Stimulated activated CD4-positive, alpha-beta T cell treated with anti-CD3 and anti-CD28 coated beads, Interleukin-15, amount 100 ng/mL, for 1 hour (primary cell): ENCODE measurements at places on chromosomes 3 and 15.

DNA sequence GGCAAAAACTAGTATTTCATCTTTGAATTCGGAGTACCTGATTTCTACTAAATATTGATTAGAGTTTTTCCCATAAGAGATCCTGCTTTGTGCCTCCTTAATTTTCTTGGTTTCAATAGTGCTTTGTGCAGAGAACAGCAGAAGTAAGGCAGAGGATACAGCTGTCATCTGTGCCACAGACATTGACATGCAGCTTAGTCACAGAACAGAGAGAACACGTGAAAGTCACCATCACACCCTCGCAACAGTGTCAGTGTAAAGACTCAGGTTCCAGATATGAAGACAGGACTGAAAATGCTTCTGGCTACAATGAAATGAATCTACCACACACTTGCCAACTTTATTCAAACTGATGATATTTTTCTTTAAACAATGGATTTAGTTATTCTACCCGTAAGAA is 942.8 kb upstream of the CFAP20DC start:
- DNase-seq = no peak

- DNase-seq = peak; percentile 43
These were observed 21.6 kb upstream of the PSTPIP1 start for GRCh38 chr15:76973362-76973743.

DNA sequence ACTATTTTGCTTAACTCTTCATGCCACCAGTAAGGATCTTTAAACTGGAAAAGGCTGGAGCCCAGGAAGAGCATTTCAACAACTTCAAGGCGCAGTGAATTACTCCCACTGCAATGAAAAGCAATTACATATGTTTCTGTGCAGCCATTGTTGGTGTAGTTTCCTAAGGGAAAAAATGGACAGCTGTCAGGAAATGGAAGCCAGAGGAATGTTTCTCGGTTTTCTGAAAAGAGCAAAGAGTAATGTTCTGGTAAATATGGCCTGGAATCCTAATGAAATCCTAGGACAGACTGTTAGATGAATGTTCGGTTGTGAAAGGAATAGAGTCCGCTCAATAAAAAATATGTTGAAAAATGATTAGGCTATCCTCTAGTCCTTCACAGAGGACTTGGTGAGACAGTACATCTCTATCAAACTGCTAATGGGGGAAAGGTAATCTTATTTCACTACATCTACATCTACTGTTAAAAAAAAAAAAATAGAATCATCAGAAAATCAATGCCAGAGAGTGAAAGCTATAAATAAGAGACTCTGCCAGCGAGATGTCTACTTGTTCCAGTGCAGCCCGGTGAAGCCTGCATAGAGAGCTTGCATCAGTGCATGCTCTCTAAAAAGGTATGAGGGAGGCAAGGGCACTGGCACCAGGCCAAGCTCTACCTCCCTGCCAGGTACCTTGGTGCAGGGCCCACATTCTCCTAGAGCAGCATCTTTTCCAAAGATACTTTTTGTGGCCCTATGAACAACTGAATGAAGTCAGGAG is 68.2 kb upstream of the TJP1 start:
- no peak for DNase-seq

- DNase-seq = no peak
These were observed 12.4 kb upstream of the PDE8A start for GRCh38 chr15:84969257-84969656.

DNA sequence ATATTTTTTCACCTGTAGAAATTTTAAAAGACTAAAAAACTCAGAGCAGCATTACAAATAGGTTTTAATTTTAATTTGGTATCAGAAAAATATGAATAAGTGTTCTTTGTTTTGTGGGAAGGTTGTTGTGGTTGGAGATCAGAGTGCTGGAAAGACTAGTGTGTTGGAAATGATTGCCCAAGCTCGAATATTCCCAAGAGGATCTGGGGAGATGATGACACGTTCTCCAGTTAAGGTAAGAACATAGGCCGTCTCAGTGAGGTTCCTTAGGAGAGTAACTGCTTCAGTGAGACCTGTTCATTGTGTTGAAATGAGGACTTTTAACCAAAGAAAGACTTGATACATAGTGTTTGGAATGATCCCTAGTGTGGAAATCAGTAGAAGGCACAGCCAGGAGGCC is 44.8 kb downstream of the OPA1 start:
- no peak for DNase-seq

DNA sequence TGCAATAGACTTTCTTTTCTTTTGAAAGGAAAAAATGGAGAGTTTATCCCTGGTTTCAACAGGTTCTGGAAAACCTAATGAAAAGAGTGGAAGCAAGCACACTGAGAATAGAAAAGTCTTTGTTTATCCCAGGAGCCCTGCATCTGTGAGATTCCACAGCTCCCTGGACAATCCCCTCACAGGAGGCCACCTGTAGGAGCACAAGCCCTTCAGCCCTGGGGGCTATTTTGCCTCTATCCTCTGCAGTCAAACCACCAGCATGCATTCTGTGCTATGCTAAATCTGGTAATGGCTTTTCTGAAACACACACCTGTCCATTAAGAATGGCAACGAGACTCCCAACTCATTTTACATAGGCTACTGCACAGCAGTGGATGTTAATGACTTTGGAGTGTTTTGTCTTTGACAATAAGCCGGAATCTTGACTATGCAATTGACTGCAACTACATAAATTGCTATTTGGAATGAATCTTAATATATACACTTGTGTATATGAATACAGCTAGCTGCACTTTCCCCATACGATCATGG is 369.4 kb downstream of the NR2F2 start:
- DNase-seq = no peak

DNA sequence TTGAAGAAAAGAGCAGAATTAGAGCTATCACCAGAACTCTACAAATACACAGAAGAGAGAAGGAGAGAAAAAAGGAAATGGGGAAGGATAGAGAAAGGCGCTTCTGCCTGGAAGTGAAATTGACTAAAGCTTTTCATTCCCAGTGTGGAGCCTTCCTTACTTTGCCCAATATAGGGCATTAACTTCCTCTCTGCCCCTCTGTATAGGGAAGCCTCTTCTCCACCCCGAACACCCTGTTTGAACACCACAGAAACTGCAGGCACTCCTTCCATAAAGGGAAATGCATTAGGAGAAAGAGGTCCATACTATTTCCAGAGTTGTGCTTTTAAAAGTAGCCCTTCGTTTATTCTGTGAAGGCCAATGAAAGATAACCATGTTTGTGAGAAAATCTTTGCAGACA is 248.5 kb downstream of the RAP2B start:
- DNase-seq = no peak

DNA sequence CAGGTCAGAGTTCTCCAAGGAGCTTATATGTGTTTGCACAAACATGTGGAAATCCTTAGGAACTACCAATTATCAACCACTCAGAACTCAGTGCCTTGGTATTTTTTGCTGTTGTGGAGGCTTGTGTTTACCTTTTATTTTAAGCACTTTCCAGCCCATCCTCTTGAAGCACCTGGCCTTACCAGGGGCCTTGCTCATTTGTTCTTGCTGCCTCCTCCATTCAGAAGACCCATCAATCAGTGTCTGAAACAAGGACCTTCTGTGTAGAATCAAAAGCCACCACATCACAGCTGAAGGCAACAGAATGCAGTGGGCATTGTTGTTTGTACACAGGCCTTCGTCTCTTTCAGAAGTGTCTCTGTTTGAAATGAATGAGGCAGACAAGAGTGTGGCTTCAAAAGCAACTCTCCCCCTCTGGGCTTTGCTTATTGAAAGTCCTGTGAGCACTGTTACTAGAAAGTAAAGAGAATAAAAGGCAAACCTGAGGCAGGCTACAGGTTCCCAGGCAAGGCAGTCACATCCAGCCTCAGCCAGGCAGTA is 24.5 kb upstream of the LIPC start:
- no peak for DNase-seq

DNA sequence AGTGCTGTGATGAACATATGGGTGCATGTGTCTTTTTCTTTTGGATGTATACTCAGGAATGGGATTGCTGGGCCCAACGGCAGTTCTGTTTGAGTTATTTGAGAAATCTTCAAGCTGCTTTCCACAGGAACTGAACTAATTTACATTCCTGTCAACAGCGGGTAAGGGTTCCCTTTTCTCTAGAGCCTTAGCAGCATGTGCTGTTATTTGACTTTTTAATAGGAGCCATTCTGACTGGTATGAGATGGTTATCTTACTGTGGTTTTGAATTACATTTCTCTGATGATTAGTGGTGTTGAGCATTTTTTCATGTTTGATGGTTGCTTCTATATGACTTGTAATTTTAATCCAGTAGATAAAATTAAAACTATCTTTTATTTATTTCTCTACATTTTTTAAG is 1168.6 kb upstream of the ALCAM start:
- no peak for DNase-seq

GRCh38 chr15:68734881-68735280 is 85.8 kb downstream of the ANP32A start:
- no peak for DNase-seq

GRCh38 chr3:112653881-112654300 is 12.9 kb upstream of the CCDC80 start:
- no peak for DNase-seq

- no peak for DNase-seq
These were observed 609 bp upstream of the TBC1D23 start for GRCh38 chr3:100260081-100260684.

DNA sequence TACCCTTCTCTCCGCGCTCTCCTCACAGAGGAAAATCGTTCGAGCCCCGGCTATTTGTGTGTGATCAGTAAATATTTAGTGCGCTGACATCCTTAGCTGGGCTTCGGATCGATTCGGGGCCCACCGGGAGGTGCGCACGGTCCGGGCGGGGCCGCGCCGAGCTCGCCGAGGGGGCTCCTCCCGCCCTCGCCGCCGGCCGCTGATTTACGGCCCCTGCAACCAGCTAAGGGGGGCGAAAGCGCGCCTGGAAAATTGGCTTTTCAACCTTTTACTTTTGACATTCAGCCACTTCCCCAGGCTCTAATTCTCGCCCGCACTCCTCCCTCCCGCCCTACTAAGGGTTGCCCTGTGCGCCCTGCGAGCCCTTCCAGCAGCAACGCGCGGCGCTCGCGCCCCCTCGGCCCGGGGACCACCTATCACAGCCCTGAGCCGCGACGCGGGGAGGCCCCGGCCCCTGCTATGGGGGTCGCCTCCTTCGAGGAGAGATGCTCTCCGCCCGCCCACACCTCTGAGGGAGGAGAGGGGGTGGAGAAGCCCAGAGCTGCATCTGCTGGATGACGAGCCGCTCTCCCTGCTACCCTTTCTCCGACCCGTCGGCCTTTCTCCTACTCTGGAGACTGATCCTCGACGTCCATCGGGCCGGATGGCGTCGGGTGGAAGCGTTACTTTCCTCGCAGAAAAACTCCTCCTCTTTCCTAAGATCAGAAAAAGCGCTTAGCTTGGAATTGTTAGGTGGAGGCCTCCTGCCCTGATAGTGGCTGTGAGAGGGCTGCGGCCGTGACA is 7.8 kb upstream of the NR2F2 start:
- DNase-seq = no peak

DNA sequence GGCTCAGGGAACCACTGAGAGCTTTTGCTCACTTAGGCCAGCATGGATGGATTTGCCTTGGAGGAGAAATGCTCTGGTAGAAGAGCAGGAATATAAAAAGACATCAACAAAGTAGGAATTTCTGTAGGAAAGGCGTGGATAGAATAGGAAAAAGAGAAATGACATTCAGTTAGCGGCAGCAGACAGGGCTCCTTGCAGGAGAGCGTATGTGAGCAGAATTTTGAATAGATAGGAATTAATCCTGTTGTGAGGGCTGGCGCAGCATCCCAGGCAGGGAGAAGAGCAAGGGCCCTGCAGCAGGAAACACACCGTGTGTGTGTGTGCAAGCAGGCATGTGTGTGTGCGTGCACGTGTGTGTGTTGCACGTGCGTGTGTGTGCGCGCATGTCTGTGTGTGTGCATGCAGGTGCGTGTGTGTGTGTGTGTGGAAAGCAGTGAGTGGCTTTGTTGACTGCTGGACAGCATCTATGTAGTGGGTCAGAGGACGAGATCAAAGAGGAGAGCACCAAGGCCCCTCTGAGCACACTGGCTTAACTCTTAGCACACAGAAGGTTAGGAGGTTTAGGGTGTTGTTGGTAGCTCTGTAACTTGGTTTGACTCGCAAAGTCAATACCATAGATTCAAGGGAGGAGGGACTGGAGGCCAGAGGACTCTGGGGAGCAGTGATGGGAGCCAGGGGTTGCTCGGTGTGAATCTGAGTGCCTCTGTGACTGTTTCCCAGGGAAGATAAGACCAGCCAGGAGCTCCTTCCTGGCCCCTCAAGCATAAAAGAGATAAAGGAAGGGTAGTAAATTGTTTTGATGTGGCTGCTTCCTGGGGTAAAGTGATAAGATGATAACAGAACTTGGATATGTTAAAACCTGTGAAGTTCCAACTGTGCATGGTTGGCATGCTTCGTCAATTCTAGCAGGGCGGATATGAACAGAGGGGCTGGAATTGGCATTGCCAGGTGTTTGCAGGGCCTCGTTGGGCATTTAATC is 639.5 kb downstream of the NR2F2 start:
- DNase-seq = no peak

DNA sequence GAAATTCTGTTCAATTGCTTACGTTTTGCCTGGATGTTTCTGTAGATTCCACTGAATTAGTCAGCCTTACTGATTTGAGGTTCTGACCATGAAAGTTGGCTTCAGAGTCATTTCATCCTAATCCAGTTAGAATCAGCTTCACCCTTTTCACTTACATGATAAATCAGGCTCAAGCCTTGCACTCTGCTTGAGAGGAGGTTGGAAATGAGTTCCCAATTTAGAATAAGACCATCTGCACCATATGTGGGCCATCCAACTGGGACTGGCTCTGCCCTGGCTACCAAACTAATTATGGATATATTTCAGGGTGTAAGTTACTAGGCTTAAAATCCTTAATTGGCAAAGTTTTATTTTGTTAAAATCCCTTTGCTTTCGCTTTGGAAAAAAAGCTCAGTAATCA is 255.7 kb downstream of the CHL1 start:
- no peak for DNase-seq

GRCh38 chr3:175670557-175670956 is 811.4 kb downstream of the NAALADL2 start:
- DNase-seq = no peak

DNA sequence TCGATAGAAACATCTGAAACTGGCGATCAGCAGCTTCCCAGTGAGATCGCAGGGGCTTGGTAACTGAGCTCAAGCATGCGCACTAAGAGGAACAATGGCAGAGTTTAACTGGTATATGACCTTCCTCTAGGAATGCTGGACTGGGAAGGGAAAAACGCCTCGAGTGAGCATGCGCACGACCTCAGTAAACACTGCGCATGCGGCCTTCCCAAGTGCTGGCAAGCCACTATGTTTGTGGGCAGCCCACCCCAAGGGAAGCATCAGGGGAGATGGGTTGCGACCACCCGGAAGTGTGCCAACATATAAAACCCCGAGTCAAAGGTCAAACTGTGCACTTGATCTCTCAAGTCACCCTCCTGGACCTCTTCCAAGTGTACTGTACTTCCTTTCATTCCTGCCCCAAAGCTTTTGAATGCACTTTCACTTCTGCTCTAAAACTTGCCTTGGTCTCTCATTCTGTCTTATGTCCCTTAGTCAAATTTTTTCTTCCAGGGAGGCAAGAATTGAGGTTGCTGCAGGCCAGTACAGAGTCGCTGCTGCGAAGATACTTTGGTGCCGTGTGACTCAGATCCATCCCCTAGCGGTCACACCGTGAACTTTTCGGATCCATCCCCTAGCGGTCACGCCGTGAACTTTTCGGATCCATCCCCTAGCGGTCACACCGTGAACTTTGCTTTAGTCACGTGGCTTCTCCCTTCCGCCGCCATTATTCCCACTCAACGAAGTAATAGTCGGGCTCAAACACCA is 243.3 kb downstream of the FAM43A start:
- no peak for DNase-seq

GRCh38 chr3:41985018-41985417 is 23.1 kb upstream of the ULK4 start:
- DNase-seq = no peak
